ENCODE measurements at places on chromosomes 1 and 21. TPM values are rescaled to one million over a fixed set of nuclear protein-coding genes. Genes with fewer than 3 reads are reported as not detected.

Gene OR2T12
- not detected for polyA plus RNA-seq

DNA sequence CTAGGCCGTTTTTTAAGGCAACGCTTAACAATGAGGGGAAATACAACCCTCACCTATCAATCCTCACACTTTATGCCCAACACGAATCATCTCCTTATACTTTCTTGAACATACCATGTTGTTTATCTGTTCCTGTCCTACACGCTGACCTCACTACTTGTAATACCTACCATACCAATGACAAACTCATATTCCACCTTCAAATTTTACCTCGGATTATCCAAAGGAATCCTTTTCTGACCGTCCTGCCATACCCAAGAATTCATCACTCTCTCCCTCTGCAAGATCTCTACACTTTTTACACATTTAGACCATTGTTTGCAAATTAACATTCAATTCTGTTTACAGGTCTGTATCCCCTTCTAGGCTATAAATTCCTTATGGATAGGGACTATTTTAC lies 64.4 kb upstream of the GUCA2A start:
- H3K36me3 ChIP-seq: peaks cover 4% of the 10 kb centered on the region
- H3K27ac ChIP-seq: no peak overlapping the region
- no peak for DNase-seq
- H3K4me1 ChIP-seq: no peaks in the 10 kb centered on the region

DNA sequence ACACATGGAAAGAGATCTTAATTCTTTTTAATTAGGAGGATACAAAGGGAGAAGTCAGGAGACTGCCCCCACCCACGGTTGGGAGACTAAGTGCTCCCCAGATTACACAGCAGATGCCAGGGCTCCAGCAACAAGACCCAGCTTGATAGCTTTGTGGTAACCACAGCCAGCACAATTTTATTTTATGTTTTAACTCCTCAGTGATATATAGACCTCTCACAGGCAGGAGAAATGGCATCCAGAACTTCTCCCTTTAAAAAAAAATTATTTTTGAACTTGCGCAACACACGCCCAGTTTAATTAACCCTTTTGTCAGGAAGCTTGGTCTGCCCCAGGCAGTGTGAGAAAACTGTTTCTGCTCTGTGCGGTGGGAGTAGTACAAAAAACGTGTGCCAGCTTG lies 62.6 kb upstream of the ACOT11 start:
- peaks cover 73% of the 10 kb centered on the region for H3K4me1 ChIP-seq
- H3K27ac ChIP-seq: no peak overlapping the region
- H3K4me3 ChIP-seq: no peak overlapping the region
- H3K36me3 ChIP-seq: no peaks in the 10 kb centered on the region
- peak; percentile 30 for DNase-seq

- H3K4me1 ChIP-seq: no peaks in the 10 kb centered on the region
- no peak overlapping the region for H3K27ac ChIP-seq
- peaks cover 70% of the 10 kb centered on the region for H3K36me3 ChIP-seq
- H3K4me3 ChIP-seq: no peak overlapping the region
- DNase-seq: no peak
- H3K27me3 ChIP-seq: no peaks in the 10 kb centered on the region
Observed at GRCh38 chr1:200602632-200603031, 17.9 kb downstream of the KIF14 start.

- H3K4me1 ChIP-seq: peaks cover 12% of the 10 kb centered on the region
- H3K36me3 ChIP-seq: no peaks in the 10 kb centered on the region
- H3K27ac ChIP-seq: no peak overlapping the region
Observed at GRCh38 chr1:87588495-87588894, 259.8 kb downstream of the LMO4 start.

- H3K27ac ChIP-seq: no peak overlapping the region
- H3K4me1 ChIP-seq: no peaks in the 10 kb centered on the region
- H3K27me3 ChIP-seq: no peaks in the 10 kb centered on the region
- DNase-seq: no peak
- H3K36me3 ChIP-seq: no peaks in the 10 kb centered on the region
Observed at GRCh38 chr1:169745015-169745861, 11.4 kb upstream of the SELE start.

Gene ATF3
- polyA plus RNA-seq: 10.4 TPM

GRCh38 chr1:21383785-21384401 lies 56.0 kb upstream of the NBPF3 start:
- no peak overlapping the region for H3K27ac ChIP-seq
- H3K4me3 ChIP-seq: no peak overlapping the region
- peaks cover 32% of the 10 kb centered on the region for H3K27me3 ChIP-seq
- no peak for DNase-seq

DNA sequence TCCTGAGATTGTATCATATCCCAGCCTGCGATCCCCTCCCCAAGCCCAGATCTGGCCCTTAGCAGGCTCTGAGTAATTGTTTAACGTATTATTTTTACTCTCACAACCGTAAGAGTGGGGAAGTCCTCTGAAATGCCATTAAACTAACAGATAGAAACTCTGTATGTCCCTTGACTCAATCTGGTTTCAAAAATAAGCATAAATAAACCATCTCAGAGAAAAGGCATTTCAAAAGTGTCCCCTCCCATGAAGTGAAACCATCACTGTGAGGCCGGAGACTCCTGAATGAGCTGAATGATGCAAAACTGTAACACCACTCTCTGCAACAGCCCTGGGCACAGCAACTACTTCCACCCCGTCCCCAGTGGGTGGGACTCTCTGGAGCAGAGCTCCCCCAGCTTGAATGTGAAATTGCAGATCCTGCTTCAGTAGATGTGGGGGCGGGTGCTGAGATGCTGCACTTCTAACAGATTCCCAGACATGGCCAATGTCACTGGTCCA lies 104.1 kb downstream of the SYF2 start:
- H3K27ac ChIP-seq: no peak overlapping the region
- DNase-seq: no peak
- H3K27me3 ChIP-seq: no peaks in the 10 kb centered on the region
- H3K36me3 ChIP-seq: no peaks in the 10 kb centered on the region
- H3K4me3 ChIP-seq: no peak overlapping the region

GRCh38 chr21:43997766-43998742 lies 14.1 kb upstream of the TRAPPC10 start:
- no peak overlapping the region for H3K4me3 ChIP-seq
- no peak overlapping the region for H3K27ac ChIP-seq
- no peaks in the 10 kb centered on the region for H3K36me3 ChIP-seq
- H3K27me3 ChIP-seq: peaks cover 2% of the 10 kb centered on the region
- H3K4me1 ChIP-seq: no peaks in the 10 kb centered on the region

DNA sequence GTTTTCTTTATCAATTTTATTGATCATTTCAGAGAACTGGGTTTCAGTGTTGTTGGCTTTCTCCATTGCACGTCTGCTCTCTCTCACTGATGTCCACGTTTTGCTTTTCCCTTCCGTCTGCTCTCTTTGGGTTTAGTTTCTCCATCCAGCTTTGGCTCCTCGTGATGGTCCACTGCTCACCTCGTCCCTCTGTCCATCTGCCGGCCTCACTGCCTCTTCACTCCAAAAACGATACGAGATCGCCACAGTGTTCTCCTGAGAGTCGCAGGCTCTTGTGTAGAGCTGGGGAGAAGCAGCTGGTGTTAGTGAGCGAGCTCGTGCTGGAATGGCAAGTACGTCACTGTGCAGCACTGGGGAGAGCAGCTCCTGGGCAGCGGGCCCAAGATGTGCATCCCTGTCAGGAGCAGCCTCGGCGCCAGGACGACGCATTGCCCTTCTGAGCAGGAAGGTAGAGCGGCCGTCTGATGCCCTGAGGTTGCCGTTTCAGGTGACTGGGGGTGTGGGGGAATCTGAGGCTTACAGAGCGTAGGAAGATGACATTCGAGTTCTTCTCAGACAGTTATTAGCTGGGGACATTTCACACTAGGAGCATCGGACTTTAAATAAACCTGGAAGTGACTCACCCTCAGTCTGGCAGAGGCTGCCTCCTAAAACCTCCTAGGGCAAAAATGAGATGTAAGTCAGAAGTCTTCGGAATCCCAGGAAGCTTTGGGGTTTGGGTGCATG lies 31.4 kb upstream of the PCBP3 start:
- H3K4me3 ChIP-seq: no peak overlapping the region
- no peaks in the 10 kb centered on the region for H3K4me1 ChIP-seq
- no peak overlapping the region for H3K27ac ChIP-seq
- DNase-seq: no peak
- H3K36me3 ChIP-seq: no peaks in the 10 kb centered on the region

- H3K36me3 ChIP-seq: no peaks in the 10 kb centered on the region
- no peak overlapping the region for H3K27ac ChIP-seq
- H3K27me3 ChIP-seq: no peaks in the 10 kb centered on the region
- H3K4me3 ChIP-seq: no peak overlapping the region
Observed at GRCh38 chr1:219432191-219432606, 180.7 kb downstream of the ZC3H11B start.

GRCh38 chr1:89465201-89465600 lies 59.4 kb upstream of the LRRC8B start:
- no peak for DNase-seq
- no peak overlapping the region for H3K4me3 ChIP-seq
- H3K4me1 ChIP-seq: peaks cover 31% of the 10 kb centered on the region
- no peak overlapping the region for H3K27ac ChIP-seq
- H3K27me3 ChIP-seq: peaks cover 12% of the 10 kb centered on the region

Measured in CD14-positive monocyte (primary cell).